Stimulated activated CD8-positive, alpha-beta memory T cell treated with anti-CD3 and anti-CD28 coated beads, Interleukin-2, amount 100 ng/mL, for 1 hour (primary cell): ENCODE measurements at places on chromosomes 6 and 20.

- DNase-seq, result no peak
Measured at GRCh38 chr6:109962271-109962670, 15.8 kb upstream of the GPR6 start.

- no peak for DNase-seq
Measured at GRCh38 chr6:42532038-42532669, 31.7 kb upstream of the UBR2 start.

DNA sequence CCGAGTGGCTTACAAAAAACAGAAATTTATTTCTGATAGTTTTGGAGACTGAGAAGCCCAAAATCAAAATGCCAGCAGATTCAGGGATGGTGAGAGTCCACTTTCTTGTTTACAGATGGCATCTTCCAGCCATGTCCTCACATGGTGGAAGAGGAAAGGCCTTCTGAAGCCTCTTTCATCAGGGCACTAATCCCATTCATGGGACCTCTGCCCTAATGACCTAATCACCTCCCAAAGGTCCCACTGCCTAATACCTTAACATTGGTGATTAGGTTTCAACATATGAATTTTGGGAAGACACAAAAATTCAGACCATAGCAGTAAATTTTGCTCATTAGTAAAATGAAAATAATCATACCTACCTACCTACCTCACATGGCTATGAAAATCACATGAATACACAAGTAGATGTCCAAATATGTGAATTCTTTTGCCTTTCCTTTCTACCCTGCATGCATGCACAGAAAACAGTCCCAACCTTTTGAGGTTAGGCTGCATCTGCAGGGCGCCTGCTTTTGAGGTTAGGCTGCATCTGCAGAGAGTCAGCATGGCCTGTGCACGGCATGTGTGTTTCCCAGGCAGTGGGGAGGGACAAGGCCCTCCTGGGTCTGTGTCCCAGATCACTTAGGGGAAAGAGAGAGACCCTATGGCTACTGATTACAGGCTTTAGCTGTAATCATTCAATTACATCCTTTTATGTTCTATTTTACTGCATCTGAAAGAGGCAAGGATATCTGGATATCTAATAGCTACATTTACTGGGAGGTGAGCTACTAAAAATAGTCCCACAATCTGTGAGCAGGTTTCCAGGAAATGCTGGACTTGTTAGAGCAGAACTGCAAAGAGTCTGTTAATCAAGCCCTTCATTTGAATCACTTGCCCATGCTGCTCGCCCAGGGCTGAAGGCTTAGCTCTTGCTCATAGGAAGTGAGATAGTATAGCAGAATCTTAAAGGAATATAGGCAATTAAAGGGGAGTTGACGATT is 497.7 kb upstream of the MARCKS start:
- no peak for DNase-seq

GRCh38 chr20:61340157-61340556 is 88.1 kb downstream of the CDH4 start:
- no peak for DNase-seq

DNA sequence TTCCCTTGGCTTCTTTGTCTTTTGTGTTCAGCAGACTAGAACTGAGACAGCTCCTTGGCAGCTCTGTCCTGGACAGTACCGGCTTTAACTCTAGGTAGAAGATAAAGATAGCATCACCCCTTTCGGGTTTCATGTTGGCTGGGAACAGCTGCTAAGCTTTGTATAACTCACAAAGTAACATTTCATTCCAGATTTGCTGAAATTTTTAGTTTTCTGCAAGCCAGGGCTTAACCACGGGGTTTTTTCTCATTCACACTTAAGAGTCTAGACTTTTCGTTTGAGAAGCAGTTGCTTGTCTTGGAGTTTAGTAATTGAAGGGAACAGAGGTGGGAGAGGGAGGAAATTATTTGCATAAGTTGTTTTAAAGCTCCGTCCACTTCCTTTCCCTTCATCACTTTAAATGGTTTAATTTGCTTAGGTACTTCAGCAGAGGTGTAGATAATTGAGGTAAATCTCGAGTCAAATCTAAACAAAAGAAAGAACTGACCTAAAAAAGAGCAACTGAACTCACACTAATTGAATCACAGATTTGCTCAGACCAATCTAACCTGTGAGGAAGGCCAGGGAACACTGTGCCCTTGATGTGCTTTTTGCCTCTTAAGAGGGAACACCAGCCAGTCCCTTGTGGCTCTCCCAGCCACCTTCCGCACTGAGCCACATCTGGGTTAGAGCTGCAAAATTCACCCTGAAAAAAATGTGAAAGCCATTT is 48.3 kb downstream of the RREB1 start:
- no peak for DNase-seq

- DNase-seq, result peak; percentile 89
Measured at GRCh38 chr6:152983637-152984512, 1.0 kb upstream of the FBXO5 start.

- no peak for DNase-seq
Measured at GRCh38 chr6:100462706-100463629, 1.8 kb downstream of the SIM1 start.

- DNase-seq, result no peak
Measured at GRCh38 chr6:165794179-165794601, 131.1 kb upstream of the PDE10A start.

GRCh38 chr6:110662490-110663211 is 152.6 kb downstream of the CDK19 start:
- no peak for DNase-seq

DNA sequence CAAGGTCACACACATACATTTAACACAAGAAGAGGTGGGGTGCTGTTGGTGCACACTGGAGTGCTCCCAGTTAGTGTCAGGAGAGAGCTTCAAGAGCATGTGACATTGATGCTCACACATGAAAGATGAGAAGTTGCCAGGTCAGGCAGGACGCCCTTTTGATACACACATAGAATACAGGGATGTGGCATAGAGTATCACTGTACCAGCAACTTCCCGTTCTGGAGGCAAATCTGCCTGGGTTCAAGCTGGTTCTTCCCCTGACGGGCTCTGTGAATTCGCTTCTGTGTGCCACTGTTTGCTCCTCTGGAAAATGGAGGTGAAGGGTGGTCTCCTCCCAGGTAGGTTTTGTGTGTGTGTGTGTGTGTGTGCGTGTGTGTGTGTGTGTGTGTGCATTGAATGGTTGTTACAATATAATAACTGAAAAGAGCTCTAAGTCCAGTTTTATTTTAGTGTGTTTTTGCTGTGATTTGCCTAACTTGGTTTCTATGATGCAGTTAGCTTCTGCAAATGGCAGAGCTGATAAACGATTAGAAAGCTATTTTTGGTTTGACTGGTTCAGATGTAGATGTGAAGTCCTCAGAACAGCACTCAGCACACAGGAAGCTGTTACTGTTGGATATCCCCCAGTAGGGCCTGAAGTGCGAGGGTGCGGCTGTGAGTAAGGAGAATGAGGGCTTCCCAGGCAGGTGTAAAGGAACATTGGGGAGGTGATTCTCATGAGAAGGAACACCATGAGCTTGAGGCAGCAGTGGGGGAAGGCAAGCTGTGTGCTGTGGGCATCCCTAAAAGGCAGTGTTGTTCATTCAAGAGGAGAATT is 53.4 kb downstream of the HIVEP1 start:
- no peak for DNase-seq

DNA sequence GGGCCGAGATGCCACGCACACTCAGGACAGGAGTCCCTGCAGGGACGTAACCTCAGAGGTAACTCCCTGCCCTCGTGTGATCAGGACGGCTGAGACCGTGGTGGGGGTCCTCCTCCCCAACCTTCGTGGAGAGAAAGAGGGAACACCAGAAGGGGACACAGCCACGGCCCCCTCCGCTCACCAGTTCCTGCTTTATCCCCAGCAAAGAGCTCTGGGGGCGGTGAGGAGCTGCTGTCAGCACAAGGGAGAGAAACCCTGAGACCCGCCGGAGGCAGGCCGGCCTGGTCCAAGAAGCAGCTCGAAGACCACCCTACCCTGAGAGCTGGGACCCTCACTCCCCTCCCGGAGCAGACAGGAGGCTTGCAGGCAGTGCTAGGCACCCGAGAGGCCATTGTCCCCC is 44.4 kb downstream of the SLC2A4RG start:
- no peak for DNase-seq

GRCh38 chr20:25341716-25342680 is 48.6 kb downstream of the ABHD12 start:
- no peak for DNase-seq

- DNase-seq, result no peak
Measured at GRCh38 chr6:121993362-121993761, 406.1 kb upstream of the HSF2 start.

DNA sequence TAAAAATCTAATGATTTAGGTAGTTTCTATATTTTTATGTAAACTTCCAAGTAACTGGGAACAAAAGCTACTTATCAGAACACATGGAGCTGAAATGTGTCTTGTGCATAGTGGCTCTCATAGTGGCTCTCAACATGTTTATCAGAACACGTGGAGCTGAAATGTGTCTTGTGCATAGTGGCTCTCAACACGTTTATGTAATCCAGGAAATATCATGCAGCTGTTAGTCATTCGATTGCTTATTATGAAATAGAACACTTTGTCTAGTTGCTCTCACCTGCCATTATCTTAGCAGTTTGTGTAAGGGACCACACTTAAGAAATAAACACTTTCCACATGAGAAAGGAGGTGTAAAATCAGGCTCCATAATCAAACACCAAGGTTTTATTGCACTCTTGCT is 119.2 kb upstream of the ASCC3 start:
- DNase-seq, result no peak

GRCh38 chr6:44117397-44118128 is 9.7 kb downstream of the MRPL14 start:
- no peak for DNase-seq

GRCh38 chr6:31031095-31031494 is 20.8 kb downstream of the MUC22 start:
- DNase-seq, result no peak

DNA sequence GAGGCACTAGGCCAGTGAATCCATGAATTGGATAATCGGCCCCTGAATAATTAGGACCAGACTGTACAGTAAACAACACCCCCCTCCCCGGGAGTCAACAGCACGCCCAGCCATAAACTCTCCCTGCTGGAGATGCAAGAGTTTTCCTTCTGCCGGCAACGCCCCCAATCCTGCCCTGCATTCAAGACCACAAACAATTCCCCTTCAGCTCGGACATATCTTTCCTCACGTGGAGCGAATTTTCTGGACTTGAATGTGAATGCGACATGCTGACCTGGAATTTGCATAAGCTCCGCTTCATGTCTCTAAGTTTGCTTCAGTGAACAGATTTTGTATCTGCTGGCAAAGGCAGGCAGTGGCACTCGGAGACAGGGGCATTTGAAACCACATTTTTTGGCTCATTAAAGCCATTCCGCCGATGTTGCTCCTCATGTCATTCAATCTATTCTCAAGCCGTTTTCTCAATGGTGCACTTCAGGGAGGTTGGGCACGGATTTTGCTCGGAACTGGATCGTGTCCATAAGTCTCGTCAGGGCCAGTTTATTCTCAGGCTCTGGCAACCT is 38.0 kb upstream of the GMPR start:
- DNase-seq, result no peak

DNA sequence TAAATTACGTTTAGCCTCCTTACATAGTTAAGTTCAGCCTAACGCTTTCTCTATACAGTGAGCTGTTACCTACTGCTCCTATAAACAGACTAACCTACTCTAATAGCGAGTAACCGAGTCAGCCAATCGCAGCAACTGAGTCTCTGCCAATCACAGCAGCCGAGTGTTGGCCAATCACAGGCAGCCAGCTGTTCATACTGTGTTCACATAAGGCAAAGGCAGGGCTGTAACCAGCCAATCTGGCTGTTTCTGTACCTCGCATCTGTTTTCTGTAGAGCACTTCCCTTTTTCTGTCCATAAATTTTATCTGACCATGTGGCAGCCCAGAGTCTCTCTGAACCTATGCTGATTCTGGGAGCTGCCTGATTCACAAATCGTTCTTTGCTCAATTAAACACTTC is 263.9 kb upstream of the JARID2 start:
- no peak for DNase-seq

GRCh38 chr6:71979911-71980310 is 93.6 kb downstream of the RIMS1 start:
- no peak for DNase-seq

GRCh38 chr6:117446861-117447260 is 21.1 kb upstream of the ROS1 start:
- DNase-seq, result no peak

DNA sequence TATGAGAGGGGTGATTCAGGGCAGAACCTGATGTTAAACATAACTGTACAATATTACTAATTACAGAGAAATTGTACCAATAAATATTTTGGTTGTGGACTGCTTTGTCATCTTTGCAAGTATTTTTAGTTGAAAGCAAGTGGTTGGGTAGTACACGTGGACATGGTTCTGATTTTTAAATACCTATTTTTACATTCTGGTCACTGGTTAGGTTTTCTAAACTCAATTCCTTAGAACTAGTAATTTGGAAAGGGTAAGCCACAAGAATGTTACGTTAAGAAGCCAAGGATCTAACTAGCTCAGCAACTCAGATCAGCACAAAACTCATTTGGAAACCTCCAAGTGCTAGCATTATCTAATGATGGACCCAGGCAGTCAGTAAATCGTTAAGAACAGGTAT is 2.7 kb downstream of the EPB41L2 start:
- DNase-seq, result no peak

DNA sequence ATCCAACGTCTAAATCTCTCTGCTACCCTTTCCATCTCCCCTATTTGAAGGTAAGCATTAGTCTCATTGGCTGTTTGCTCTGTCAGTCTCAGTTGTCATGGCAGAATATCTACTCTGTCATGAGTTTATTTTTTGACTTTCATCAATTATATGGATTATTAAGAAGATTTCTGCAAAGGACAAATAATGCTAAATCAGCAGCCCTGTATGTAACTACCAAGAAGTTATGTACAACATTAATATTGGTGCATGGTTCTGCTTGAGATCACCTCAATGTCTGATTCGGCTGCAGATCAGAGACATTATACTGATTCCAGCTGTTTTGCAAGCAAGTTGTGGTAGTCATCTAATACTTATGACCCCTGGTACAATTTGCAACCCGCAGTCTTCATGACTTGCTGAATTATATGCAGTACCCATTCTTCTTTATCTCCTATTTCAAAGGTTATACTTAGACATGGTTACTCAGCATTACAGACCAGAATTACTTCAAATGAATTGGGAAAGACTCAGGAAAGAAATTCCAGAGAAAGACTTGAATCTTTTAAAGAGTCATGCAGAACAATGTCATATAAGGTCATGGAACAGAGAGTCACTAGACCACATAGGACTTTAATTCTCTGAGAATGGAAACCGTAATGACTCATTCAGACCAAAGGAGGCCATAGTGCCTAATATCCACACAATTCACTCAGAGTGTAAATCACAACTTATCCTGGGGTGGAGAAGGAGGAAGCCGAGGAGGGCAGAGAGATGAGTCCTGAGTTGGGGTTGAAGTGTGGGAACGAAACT is 201.4 kb downstream of the IBTK start:
- no peak for DNase-seq

DNA sequence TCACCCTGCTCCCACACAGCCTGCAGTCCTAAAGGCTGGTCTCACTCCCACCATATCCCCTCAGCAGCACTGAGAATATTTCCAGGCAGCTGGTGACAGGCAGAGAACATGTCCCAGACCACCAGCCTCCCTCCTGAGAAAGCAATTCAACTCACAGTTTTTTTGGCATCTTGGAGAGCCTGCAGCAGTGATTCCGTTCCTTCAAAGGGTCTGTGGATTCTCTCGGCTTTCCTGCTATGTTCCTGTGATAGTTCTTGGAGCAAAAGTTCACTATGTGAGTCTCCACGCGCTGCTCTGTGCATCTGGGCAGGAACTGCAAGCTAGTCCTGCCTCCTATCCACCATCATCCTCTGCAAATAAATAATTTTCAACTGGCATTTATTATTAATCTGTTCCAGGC is 448.3 kb upstream of the HSF2 start:
- no peak for DNase-seq
